ENCODE measurements at places on chromosomes 12 and 14.

DNA sequence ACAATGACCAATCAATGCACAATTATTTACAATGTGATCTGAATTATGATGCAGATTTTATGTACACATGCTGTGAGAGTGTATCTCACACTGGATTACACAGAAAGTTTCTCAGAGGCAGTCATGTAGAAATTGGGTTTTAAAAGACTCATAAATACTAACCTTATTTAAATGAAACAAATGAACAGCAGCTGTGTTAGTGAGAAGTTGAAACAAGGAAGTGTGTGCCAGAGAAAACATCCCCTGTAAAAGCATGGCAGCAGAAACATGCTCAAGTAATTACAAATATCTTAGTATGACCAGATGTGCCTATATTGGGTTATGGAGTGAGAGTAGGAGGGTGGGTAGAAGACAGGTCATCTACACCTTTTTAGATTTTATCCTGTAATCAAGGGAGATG is 723.7 kb downstream of the C12orf50 start:
- no peak for DNase-seq

GRCh38 chr14:65206448-65207096 is 104.3 kb upstream of the MAX start:
- no peak for DNase-seq

GRCh38 chr12:99257672-99258071 is 389.9 kb upstream of the GARIN6 start:
- DNase-seq = no peak

GRCh38 chr12:568486-568885 is 94.8 kb downstream of the NINJ2 start:
- no peak for DNase-seq

GRCh38 chr12:54463484-54463883 is 9.9 kb downstream of the GTSF1 start:
- DNase-seq = peak; percentile 18

GRCh38 chr14:55297611-55298499 is 26.6 kb downstream of the FBXO34 start:
- no peak for DNase-seq

DNA sequence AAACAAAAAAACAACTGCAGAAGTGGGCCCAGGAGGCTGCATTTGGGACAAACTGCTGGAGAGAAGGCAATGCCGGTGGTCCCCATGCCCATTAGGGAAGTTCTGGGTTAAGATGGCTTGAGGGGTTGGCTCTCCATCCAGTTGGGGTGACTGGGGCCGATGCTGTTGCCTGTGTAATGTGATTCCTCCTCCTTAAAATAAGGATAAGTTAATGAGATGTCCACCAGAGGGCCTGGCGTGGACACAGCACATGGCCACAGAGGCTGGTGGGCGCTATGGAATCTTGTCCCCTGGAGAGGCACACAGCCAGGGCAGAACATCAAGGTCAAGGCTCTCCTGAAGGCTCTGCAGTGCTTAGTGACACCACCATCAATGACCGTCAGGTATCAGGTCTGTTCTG is 1.0 kb upstream of the TESC start:
- peak; percentile 26 for DNase-seq

DNA sequence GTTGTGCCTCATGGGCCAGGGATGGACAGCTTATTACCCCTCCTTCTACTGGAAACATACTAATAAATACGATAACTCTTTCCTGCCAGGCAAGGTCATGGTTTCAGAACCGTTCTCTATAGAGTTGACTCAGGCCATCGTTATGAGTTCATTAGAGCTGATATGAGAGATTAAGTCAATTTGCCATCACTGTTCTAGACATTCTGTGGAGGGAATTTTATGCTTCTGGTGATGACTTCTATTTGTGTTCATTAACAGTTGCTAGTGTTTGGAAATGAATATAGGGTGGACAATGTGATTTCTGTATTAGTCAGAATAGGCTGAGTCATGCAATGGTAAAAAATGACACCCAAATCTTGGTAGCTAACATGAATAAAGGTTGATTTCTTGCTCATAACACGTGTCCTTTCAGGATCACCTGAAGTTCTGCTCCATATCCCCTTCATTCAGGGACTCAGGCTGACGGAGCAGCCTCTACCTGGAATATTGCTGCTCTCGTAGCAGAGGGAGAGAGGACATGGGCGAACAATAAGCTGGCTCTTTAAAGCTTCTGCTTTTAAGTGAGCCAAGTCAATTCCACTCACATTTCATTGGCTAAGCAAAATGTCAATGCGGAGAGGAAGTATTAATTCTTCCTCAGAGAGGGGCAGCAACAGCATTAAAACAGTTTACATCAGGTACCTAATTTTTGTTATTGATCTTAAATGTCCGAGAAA is 18.5 kb upstream of the TBPL2 start:
- no peak for DNase-seq

GRCh38 chr12:84822525-84822924 is 90.1 kb downstream of the SLC6A15 start:
- peak; percentile 45 for DNase-seq
